NCI-H510A treated with DMSO at 0.1 percent for 48 hours (cell line): ENCODE measurements at places on chromosomes 16 and 17.

DNA sequence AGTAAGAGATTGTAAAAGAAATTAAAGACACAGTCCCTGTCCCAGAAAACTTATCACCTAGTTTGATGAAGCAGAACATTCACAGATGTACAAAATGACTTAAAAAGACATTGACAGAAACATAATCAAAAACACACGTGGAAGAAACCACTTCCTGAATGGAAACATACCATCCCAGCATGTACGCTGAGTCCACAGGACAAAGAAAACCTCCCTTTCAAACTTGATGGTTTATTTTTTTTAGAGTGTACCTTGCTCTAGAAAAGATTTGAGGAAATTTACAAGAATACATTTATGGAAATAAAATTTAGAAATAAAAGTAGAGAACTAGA is 140.9 kb downstream of the PMP22 start:
- DNase-seq, result no peak

DNA sequence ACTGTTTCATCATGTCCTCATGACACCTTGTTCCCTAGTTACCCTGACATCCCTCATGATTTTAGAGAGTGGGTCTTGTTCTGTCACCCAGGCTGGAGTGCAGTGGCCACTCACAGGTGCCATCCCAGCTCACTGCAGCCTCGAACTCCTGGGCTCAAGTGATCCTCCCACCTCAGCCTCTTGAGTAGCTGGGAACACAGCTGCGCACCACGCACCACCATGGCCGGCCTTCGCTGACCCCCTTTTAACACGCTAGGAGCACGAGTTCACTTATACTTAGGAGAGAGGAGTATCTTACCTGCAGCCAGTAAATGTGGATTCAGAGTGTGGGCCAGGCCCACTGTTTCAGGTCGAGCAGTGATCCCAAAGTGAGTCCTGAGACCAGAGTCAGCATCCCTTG is 21.4 kb downstream of the NT5M start:
- DNase-seq, result no peak

GRCh38 chr17:21177401-21177800 is 36.6 kb downstream of the TMEM11 start:
- DNase-seq, result no peak

- no peak for DNase-seq
These were observed 19.7 kb downstream of the CDC42EP4 start for GRCh38 chr17:73292031-73292531.

DNA sequence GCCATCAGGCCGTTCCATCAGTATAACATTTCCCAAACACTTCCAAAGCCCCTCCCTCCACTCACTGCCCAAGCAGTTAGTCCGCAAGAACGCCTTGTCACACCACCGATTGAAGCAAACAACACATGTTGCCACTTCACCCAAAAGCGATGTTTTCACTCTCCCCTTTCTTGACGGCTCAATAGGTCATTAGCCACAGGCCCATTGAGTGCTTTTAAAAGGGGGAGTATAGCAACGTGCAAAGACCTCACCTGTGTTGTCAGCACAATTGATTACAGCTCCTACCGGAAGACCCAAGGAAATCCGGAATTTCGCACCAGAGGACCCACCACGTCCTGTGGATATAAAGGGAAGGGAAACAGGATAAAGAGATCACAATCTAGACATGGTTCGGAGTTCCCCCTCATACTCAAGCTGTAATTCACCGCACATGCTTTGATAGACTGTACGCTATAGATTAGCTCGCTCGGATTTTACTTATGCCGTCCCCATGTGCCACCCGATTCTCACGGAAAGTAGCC is 690 bp downstream of the RPL23 start:
- no peak for DNase-seq
